ENCODE measurements at places on chromosomes 5 and 9.

DNA sequence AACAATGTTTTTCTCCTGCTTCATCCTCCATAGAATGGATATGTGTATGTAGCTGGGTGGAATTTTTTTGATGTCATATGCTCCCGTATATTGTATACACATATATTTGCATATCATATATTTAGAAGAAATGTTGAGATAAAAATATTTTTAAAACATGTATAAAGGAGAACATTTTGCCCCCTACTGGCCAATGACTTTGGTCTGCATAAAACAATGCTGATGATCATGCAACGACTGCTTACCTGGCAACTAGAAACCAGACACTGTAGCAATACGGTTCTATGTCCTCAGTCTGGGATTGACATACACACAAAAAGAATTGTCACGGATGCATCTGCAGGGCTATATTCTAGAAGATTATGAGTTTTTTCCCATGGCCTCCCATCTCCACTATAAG, 503.6 kb downstream of the ELAVL2 start:
- DNase-seq = no peak

DNA sequence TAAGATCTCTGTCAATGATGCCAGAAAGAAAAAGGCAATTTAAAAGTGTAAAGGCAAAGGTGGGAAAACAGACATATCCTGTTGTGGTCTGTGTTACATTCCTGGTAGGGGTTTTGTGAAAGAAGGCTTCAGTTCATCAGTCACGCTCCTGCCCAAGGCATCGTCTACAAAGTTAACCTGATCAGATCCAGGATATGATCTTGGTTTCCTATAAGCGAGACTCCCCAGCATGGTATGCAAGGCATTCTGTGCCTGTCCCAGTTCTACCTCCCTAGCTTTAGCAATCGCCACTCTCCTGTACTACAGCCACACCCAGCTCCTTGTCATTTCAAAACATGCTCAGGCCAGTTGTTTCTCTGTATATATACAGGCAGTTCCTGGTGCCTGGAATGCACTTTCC, 58.0 kb upstream of the PTPN3 start:
- no peak for DNase-seq

DNA sequence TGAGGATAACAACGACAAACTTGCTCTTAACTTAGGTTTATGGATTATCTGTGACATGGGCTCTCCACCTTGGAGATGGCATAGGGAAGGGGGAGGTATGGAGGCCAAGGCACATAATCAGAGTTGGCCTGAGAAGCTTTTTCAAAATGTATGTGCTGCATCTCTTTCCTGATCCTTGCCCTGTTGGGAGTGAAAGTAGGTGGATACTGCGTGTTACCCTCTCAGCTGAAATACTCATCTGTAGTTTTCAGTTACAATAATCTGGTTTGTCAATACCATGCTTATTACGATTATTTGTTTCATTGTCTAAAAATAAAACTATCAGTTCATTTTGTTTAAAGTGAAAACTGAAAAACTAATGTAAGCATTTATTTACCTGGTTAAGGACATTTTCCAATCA, 86.7 kb downstream of the SLC44A1 start:
- DNase-seq = no peak

DNA sequence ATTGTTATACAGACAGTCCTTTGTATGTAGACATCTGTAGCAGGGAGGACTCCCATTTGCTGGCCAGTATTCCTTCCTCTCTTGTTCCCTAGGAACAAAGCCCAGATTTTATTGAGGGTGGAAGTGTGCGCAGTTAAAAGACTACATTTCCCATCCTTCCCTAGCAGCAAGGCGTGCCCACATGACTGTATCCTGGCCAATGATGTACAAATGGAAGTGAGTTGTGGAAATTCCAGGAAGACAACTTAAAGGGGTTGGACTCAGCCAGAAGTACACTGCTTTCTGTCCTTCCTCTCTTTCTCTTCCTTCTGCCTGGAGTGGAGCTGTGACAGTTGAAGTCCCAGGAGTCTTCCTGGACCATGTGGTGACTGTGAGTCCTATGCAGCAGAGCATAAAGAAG, 89.0 kb downstream of the HRH2 start:
- DNase-seq = no peak

GRCh38 chr5:174725261-174725990, 1.0 kb downstream of the MSX2 start:
- no peak for DNase-seq

GRCh38 chr9:99353408-99353807, 131.3 kb downstream of the SEC61B start:
- peak; percentile 82 for DNase-seq

DNA sequence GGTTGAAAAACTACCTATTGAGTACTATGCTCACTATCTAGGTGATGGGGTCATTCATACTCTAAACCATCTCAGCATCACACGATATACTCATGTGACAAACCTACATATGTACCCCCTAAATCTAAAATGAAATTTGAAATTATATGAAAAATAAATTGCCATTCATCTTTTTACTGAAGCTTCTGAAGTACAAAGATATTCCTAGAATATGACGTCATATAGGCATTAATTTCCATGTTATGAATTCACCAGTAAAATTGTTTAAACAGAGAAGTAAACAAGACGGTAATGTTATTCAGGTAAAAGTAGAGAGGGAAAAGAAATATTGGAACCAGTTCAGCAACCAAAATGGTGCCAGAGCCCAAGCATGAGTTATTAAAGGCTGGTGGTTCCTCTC, 173.0 kb downstream of the MRPS30 start:
- DNase-seq = no peak

- no peak for DNase-seq
Observed at GRCh38 chr9:75488719-75489110, 400.4 kb downstream of the OSTF1 start.

DNA sequence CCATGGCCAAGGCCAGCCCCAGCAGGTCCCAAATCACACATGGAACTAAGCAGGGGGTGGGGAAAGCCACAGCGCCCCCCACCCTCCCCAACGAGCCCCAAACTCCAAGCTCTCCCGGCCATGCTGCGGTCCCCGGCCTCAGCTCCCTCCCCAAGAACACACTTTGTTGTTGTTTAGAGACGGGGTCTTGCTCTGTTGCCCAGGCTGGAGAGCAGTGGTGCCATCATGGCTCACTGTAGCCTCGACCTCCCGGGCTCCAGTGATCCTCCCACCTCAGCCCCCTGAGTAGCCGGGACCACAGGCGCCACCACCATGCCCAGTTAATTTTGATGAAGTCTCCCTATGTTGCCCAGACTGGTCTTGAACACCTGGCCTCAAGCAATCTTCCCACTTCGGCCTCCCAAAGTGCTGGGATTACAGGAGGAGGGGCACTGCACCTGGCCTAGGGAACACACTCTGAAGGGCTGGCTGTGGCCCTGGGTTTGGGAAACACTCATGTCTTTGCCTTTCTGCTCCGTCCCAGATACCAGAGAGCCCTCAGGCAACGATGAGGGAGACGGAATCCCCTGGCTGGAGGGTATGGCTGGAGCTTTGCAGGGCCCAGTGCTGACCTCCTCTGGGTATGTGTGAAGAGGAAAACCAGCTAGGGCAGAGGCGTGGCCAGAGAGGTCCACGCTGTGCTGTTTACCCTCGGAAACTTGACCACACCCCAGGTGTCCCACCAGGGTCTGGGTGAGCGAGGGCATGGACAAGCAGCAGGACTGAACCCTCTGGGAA, 53.2 kb upstream of the UBAC1 start:
- DNase-seq = no peak

GRCh38 chr5:62974623-62975022, 396.0 kb downstream of the LRRC70 start:
- no peak for DNase-seq

DNA sequence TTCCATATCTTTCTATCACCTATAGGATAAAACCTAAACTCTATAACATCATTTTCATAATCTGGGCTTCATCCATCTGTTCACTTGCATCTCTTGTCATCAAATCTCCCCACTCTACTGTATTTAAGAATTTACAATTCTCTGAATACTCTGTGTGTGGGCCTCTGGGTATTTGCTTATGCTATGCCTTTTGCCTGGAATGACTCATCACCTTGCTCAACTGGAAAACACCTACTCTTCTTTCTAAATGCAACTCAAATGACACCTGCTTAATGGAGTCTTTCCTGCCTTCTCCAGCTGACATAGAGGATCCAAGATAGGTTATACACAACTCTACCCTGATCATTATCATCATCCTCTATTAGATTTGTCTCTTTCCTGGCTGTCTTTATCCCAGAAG, 421.7 kb downstream of the SPATA31D1 start:
- DNase-seq = no peak

- no peak for DNase-seq
Observed at GRCh38 chr5:16870878-16871277, 65.2 kb downstream of the MYO10 start.

- no peak for DNase-seq
Observed at GRCh38 chr9:34143116-34143515, 16.6 kb upstream of the DCAF12 start.

GRCh38 chr9:76181020-76181641, 213.1 kb downstream of the RFK start:
- no peak for DNase-seq

DNA sequence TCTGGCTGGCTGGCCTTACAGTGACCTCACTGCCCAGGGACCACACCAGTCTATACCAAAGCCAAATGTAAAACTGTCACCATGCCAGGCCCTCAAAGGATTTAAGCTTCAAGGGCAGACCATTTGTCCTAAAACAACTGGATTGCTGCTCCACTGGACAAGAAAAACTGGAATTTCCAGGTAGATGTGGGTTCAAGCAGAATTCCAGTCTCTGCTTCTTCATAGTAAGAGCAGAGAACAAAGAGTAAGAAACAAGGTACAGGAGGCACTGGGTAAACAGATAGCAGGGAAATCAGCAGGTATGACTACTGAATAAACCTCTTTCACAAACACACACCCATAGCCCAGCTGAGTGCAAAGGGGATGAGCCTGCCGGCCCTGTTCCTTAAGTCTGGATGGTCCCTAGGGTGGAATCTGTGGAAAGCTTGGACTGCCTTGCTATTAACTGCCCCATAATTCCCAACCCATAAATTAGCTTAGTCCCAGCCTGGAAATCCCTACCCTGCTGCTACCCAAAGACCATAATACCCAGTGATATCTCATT, 5.5 kb downstream of the B4GALT1 start:
- no peak for DNase-seq

DNA sequence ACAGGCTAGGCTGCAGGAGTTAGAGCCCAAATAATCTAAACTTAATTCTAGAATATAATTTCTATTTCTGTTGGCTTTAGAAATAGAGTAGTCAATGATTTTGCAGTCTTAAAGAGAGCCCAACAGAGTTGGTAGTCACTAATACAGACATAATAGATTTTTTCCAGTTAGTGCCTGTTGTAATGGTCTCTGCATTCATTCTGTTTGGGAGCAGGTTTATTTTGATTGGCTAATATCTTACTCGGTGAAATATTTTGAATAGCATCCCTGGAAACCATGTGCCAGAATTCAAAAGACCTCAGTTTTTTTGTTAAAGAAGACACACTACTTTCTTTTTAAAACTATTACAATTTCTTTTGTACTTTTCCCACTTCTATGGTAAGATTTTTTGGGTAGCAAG, 107.2 kb downstream of the RASGRF2 start:
- DNase-seq = no peak

- DNase-seq = no peak
Observed at GRCh38 chr5:171614971-171615653, 170.5 kb upstream of the SMIM23 start.

DNA sequence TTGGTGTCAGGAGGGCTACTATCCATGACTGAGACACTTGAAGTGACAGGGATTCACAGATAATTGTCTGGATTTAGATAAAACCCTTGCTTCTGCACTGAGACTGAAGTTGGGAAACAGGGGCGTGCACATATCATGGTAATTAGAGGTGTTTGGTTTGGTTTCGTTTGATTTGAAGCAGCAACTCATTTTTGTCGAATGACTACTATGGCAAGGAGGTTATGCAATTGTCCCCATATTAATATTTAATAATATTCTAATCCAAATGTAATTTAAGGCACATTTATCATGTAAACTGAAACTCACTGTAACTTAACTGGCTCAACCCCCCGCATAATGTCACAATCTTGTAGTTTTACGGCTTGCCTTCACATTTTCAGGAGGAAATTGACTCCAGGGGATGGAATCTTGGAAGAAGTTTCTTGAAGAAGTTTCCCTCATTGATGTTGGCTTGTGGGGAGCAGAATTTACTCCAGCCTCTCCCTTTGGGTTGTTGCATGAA, 12.5 kb downstream of the ZNF366 start:
- DNase-seq = no peak

- no peak for DNase-seq
Observed at GRCh38 chr5:53560028-53560427, 411 bp upstream of the NDUFS4 start.

GRCh38 chr9:90100014-90100413, 495.2 kb downstream of the GADD45G start:
- DNase-seq = no peak

- DNase-seq = no peak
Observed at GRCh38 chr9:135811801-135812200, 95.5 kb downstream of the CAMSAP1 start.

GRCh38 chr5:87627363-87627762, 214.6 kb upstream of the CCNH start:
- DNase-seq = no peak

DNA sequence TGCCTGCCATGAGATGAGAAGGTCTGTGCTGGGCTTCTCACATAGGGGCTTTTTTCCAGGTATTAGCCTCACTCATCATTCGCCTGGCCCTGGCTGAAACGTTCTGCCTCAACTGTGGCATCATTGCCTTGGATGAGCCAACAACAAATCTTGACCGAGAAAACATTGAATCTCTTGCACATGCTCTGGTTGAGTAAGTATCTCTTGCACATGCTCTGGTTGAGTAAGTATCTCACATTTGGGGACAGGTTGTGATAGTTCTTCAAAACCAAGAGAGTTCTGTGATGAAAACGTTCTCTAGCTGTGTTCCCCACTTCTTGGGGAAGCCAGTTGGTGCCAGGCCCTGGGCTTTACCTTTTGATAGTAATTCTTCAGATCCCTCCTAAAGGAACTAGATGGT, 17.4 kb upstream of the IL13 start:
- DNase-seq = no peak

DNA sequence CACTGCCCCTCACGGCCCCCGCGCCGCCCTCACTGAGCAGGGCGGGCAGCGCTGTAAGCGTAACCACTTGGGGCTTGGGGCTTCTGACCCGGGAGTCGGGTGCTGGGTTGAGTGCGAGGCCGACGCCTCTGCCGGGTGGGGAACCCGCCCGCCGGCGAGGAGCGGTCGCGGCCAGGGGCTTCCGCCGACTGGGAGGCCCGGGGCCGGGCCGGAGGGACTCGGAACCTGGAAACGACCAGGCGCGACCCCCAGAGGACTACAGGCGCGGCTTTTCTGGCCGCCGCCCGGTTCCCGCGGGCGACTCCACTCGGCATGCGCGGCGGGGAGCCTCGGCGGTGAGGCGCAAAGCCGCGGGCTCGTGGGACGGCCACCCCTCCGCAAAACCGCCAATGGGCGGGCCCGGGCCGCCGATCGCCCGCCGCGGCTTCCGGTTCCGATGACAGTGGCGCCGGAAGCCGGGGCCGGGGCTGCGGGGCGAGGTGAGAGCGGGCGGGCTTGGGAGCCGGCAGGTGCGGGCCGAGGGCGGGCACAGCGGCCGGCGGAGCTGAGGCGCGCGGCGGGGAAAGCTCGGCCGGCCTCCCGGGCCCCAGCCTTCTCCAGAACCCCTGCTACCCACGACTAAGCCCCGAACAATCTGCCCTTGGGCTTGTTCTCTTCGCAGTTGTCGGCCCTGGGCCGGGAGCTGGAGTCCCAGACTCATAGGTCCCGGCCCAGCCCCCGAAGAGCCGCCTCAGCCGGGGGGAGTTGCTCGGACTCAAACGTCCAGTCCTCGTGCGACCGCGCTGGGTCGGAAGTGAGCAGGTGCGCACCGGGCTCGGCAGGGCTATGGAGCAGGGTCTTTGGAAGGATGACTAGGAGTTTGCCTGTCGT, at the start of gene RMND5B:
Gene RMND5B, plus strand, starts transcription at position 439 of the 870 bp plus-strand sequence. CDS start 7,106 bp downstream, outside the sequence.
- DNase-seq = peak; percentile 49

- DNase-seq = no peak
Observed at GRCh38 chr9:137742698-137743097, 123.9 kb downstream of the EHMT1 start.

Data from amniotic stem cell (primary cell).